NCI-H2171 (cell line): ENCODE measurements at places on chromosomes 12 and 14.

DNA sequence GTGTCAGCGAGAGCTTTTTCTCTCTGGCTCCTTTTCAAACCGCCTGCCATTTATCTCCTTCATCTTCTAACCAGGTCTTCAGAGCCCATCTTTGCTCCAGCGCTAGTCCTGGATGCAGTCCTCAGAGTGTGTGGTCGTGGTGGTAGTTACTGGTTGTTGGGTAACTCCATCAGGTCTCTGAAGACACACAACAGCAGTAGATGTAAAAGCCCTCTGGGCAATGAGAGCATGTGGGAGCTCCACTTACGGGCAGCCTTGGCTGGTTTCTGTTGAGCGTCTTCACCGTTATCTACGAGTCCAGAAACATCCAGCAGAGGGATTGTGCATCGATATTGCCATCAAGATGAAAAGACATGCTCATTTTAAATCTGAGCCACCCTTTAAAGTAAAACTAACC, 61.2 kb downstream of the FBXL14 start:
- no peak for DNase-seq

GRCh38 chr14:52829527-52830185, 38.2 kb upstream of the GNPNAT1 start:
- DNase-seq = no peak

DNA sequence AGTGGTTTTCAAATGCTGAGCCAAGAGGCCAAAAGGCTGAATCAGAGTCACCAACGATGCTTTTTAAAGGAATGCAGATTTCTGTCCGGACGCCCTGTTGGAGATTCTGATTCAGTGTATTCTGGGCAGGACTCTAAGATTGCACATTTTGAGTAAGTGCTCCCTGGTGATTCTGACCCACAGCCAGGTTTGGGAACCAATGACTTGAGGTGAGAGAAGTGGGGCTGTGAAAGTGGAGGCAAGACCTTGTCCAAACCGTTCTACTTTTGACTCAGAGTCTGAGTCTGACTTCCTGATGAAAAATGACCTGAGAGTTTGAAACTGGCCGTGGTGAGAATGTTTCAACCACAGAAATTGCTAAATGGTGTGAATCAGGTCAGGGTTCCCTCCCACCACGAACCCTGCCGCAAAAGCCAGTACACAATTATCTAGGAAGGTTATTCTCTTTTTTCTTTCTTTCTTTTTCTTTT, 90.2 kb downstream of the NTN4 start:
- no peak for DNase-seq

DNA sequence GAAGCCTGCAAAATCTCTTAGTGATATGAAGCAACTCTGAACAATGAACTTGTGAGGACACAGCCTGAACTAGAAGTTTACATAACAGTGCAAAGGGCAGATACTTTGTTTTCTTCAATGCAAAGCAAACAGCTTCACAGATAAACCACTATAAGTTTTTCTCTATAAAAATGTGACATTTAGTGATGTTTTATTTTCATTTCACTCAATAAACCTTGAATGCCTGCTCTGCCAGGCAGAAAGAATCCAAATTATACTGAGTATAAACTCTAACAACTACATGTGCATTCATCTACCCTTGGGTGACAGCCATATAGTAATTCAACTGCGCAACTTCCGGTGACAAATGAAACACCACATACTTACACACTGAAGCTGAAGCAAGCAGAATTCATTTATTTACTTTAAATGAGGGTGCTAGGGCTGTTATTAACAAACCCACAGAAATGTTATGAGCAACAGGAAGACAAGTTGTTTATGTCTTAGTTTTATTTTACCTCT, 10.3 kb downstream of the DCP1B start:
- DNase-seq = no peak

DNA sequence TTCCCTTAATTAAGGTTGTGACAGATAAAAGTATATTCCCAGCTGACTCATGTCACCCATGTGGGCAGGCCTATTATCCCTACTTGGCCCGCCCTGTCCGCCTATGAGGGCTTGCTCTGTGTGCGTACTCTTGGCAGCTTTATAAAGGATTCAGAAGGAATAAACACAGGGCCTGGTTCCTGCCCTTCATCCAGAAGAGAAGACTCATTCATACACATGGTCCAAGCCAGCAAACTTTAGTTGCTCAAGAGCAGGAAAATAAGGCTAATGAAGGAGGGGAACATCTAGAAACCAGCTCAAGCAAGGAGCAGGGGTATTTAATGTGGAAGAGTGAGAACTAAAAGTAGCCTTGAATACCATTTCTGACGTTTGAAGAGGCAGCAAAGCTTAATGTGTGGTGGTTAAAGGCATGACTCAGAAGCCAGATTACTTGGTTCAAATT, 141.9 kb downstream of the CRADD start:
- no peak for DNase-seq

GRCh38 chr14:35940291-35940690, 114.2 kb downstream of the BRMS1L start:
- DNase-seq = no peak

- DNase-seq = no peak
Observed at GRCh38 chr12:131990980-131991305, 41.2 kb downstream of the EP400 start.

DNA sequence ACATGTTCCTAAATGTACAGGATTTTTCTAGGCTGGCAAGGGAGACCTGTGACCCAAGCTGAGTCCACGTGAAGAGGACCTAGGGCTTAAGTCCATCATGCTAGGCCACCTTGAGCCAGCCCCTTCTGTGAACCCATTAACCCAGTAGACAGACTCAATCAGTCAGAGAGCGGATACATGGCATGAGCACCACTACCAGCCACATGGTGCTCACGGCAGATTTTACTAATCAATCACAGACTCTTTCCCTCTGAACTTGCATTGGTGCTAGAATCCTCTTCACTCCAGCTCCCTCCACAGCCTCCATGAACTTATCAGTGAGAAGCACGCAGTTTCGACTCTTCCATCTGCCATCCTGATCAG, 9.0 kb downstream of the PHETA1 start:
- no peak for DNase-seq

DNA sequence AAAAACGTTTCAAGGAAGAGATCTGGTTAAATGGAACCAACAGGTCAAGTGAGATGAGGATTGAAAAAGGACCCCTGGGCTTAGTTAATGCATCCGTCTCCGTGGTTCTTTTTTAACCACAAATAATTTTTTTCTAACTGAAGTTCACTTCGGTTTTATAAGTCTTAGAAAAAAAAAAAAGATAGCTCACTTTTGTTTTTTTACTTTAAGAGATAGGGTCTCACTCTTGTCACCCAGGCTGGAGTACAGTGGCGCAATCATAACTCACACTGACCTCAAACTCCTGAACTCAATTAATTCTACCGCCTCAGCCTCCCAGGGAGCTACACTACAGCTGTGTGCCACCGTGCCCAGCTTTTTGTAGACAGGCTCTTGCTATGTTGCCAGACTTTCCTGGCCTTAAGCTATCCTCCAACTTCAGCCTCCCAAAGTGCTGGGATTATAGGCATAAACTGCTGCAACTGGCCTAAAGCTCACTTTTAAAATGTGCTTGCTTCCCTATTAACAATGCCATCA, 11.8 kb downstream of the HNRNPC start:
- DNase-seq = no peak

GRCh38 chr12:32445356-32445755, 46.0 kb downstream of the FGD4 start:
- no peak for DNase-seq

GRCh38 chr12:50727466-50727865, 36.4 kb upstream of the ATF1 start:
- DNase-seq = no peak

DNA sequence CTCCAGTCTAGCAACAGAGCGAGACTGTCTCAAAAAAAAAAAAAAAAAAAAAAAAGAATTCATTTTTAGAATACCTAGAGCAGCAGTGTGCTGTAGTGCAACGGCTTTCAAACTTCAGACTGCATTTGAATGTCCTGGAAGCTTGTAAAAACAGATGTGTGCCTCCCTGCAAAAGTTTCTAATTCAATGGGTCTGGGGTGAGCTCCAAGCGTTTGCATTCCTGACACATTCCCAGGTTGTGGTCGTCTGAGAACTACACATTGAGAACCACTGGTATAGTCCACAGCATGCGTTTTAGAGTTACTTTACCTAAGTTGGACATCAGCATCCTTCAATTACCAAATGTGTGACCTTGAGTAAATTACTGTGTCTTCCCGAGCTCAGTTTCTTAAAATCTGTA, 816.8 kb downstream of the NRXN3 start:
- no peak for DNase-seq

DNA sequence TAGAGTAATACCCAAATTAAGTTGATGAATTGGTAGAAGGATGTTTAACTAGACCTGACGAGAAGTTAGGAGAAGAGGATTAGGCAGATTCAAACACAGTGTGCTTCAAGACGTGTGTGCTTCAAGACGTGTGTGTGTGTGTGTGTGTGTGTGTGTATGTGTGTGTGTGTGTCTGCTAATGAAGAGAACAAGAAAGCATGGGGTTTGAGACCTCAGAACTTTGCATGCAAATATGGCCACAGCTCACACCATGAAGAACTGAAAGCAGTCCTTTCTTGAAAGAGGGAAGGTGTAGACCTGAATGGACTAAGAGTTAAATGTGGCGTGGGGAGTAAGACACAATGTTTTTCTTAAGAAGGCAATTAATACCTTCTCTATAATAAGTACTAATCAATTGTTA, 32.5 kb upstream of the SSPN start:
- no peak for DNase-seq
